Activated B cell treated with CpG ODN at 0.5 μM for 24 hours (primary cell): ENCODE measurements at places on chromosomes 12 and 14.

GRCh38 chr14:53622447-53622846 lies 334.2 kb downstream of the BMP4 start:
- no peak for DNase-seq

DNA sequence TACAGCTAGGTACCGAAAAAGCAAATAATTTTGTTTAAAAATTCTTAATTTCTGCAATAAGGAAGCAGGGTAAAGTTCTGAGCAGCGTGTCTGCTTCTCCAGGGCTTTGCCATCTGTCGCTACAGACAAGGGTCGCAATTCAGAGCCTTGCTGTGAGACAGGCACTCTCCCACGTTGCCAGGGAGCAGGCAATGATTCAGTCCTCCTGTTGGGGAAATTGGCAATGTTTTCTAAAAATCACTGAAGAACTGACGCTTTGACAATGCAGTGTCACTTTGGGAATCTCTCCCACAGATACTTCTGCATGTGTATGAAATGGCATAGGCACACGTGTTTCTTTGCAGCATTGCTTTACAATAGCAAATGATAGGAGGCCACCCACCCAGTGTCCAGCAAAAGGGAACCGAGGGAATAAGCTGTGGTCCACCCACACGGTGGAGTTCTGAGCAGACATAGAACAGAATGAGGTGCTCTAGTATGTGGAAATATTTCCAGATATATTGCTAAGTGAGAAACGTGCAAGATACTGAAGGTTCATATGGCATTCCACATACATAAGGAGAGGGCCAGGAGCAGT lies 16.0 kb upstream of the HIP1R start:
- no peak for DNase-seq

DNA sequence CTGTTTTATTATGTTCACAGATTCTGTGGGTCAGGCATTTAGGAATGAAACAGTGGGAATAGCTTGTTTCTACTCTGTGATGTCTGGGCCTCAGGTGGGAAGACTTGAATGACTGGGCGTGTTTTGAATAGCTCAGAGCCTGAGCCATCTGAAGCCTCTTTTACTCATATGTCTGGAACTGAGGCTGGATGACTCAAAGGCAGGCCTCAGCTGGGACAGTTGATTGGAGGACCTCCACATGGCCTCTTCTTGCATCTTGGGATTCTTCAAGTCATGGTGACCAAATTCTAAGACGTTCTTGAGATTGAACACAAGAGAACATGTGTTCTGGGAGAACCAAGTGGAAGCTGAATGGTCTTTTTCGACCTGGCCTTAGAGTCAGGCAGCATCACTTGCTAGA lies 45.8 kb upstream of the TBX3 start:
- DNase-seq, result no peak

- DNase-seq, result no peak
Measured at GRCh38 chr12:52438305-52439301, 4.4 kb upstream of the KRT75 start.

DNA sequence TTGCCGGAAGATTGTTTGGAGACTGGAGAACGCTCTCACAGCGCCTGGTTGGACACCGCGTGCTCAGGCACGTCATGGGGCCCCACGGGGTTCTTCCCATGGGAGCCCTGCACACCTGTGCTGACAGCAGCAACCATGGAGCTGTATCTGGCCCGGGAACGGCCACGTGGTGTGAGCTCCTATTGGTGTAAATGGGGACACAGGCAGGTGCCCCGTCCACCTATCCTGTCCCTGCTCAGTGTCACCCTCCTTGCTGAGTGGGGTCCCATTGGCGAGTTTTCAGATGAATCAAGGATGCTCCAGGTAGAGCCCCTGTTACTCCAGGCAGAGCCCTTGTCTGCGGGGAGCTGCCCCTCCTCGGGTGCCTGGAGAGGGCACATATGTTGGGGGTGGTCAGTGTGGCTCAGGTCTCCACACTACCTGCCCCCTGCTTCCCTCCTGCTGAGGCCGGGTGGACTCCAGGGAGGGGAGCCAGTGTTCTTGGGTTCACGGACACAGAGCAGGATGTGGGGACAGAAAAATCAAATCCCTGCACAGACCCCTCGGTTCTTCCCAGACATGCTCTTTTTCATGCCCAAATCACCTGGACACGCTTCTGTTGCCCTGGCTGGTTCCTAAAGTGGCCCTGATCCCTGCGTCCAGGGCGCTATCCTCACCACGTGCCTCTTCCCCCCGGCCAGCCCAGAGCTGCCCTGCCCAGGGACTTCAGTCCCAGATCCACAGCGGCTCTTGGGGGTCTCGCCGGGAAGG lies 250.1 kb downstream of the ADGRD1 start:
- DNase-seq, result no peak

DNA sequence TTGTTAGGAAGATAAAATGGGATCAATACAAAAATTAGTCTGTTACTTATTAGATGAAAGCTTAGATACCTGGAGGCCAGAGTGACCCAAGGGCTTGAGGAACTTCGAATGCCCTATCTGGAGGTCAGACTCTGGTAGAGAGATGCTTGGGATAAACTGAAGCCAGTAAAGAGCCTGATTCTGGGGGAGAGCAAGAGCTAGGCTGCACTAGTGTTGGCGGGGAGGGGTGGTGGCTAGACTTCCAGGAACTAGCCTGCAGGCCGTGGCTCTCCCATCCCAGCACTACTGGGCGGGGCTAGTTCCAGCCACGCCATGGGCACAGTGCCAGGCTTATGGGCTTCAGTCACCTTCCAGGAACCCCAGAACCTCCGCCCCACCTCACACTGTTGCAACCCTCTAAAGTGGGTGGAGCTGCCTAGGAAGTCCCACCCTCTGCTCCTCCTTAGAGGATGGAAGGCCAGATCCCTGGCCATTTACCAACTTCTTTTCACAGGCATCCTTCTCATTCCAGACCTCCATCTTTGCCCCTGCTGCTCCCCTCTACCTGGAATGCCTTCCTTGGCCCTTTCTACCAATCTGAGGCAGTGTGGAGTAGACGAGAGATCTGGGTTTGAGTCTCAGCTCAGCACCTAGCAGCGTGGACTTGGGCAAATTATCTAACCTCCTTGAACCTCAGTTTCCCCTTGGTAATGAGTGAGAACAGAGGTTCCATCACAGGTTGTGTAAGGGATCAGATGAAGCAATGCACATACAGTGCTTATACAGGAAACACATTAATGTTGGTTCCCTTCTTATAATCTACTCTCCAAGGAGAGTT lies 6.3 kb upstream of the NFE2 start:
- DNase-seq, result no peak

- no peak for DNase-seq
Measured at GRCh38 chr14:67697006-67697405, 1.4 kb upstream of the RDH11 start.
